A673 (cell line): ENCODE measurements at places on chromosomes 4 and X. TPM values are rescaled to one million over a fixed set of nuclear protein-coding genes. Genes with fewer than 3 reads are reported as not detected.

Gene TLR10
- total RNA-seq: not detected in 2 replicates

Gene MAML3
- 3.7 and 4.3 TPM in 2 replicates for total RNA-seq

Gene ASB5
- total RNA-seq: not detected in 2 replicates

GRCh38 chr4:10130178-10130888 is 13.7 kb upstream of the WDR1 start:
- DNase-seq: no peak

DNA sequence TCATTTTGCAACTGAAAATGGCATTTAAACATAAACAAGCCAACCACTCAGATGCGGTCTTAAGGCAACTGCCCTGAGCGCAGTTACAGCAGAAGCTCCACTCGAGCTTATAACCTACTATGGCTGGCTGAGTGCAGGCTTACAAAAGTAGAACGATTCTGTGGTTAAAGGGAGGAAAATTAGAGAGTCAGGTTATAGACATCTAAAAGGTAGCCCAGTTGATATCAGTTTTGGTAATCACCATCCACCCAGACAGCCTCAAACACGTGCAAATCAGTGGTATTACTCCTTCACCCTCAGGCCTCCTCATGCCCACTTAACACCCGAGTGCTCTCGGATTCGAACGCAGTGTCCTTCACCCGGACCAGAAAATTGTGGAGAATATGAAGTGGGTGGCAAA is 3.1 kb downstream of the LEF1 start:
- DNase-seq: no peak

- no peak for DNase-seq
These were observed 27.4 kb downstream of the LEF1 start for GRCh38 chr4:108141213-108141950.

DNA sequence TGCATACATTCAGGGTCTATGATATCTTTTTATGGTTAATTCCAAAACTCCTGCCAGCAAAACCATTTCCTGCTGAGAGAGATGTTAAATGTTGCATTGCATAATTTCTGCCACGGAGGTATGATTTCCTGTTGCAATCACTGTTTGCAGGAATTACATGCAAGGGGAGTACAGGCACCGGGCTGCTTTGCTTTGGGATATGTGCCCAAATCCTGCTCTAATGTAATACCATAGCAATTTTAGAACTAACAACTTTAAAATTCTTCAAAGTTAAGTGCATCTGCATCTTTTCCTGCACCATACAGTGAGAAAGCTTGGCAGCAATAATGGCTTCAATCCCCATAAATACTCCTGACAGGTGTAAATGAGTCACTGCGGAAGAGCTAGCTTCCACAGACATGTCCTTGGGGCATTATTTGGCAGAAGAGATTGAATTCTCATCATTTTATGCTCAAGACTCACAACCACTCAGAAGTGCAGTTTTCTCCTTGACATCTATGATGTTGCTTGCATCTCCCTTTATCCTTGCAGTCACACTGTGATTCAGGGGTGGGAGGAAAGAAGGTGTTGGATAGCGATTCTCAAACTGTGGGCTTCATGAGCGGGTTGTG is 29.6 kb downstream of the TRIM2 start:
- peak; percentile 93 for DNase-seq

DNA sequence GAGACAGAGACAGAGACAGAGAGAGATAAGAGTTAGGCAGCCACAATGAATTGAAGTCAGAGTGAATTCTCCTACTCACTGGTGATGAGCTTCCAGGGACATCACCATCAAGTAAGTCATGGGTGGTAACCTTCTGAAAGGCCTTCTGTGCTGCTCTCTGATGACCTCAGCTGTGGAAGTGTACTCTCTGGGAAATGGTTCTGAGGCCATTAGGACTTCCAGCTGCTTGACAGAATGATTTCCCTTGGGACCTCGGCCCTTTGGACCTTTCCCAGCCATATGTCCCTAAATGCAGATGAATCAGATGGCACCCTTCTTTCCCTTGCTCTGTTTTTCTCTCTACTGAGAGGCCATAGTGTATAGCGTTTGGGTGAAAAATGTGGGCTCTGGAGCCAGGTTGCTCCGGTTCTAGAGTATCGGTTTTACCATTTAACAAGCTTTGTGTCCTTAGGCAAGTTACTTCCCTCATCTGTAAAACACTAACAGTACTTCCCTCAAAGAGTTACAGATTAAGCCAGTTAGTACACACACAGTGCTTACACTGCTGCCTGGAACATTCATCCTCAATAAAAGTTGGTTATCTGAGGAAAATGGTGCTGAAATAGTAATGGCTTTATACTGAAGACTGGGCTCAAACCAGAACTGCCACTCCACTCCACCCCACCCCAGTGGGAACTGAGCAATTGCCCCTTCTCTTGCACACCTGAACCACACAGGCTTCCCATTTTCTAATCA is 7.6 kb downstream of the SEPTIN11 start:
- no peak for DNase-seq

DNA sequence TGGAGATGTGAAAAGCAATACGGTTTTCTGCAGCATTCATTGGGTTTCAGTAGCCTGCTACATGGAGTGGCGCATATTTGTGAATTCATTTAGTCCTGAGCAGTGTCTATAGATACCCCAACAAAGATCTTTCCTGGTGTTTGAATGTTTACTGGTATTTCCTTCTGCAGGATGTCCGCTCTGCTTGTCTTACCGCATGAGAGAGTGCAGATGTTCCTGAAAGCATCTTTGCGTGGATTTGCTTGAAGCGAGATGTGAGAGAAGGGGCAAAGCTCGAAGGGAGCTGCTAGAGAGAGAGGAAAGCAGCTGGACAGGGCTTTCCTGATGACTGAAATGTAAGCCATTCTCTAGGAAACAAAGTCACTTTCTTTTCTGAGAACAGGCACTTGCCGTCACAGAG is 40.9 kb upstream of the GYPA start:
- DNase-seq: no peak

DNA sequence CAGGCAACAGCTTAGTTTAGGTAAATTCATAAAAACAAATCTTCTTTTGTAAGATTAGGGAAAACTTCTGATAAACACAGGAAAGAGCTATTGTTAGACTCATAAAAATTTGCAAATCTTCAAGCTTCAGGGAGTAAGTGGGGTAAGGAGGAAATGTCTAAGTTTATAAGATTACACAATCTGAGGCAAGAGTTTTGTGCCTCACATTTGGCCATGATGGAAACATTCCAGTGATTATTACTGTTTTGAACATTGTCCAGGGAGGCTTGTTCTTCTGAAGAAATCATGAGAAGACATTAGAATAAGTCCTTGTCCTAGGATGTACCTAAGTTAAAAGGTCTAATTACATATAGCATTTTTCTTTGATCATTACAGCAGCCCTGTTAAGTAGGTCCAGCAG is 72.8 kb downstream of the MAOB start:
- peak; percentile 34 for DNase-seq

- no peak for DNase-seq
These were observed 31.2 kb upstream of the MCF2 start for GRCh38 chrX:139739138-139739537.

- DNase-seq: no peak
These were observed 95.4 kb downstream of the TNIP2 start for GRCh38 chr4:2660596-2661211.

- DNase-seq: no peak
These were observed 22.2 kb upstream of the PPP2R2C start for GRCh38 chr4:6494431-6495295.

DNA sequence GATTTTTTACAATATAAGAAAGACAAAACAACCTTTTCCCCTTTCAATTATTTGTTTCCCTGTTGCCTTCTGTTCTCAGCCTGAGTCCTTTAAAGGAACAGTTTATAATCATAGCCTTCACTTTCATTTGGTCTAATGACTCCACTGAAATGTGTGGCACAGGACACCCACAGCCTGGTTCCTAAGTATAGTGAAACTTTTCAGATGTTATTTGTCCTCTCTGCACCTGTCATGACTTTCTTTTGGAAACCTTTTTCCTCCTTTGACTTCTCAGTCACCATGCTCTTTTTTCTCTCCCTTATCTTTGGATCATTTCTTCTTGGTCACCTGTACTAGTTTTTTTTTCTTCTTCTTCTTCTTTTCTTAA is 237.8 kb upstream of the ANXA3 start:
- no peak for DNase-seq

GRCh38 chrX:132757066-132757623 is 201.3 kb downstream of the HS6ST2 start:
- DNase-seq: no peak

- DNase-seq: no peak
These were observed 87.5 kb upstream of the ZFP42 start for GRCh38 chr4:187908079-187908561.

GRCh38 chr4:101824500-101824899 is 34.0 kb downstream of the BANK1 start:
- DNase-seq: no peak
